Activated naive CD4-positive, alpha-beta T cell treated with anti-CD3 and anti-CD28 coated beads for 36 hours (primary cell): ENCODE measurements at places on chromosomes 4 and X. TPM values are rescaled to one million over a fixed set of nuclear protein-coding genes. Genes with fewer than 3 reads are reported as not detected.

DNA sequence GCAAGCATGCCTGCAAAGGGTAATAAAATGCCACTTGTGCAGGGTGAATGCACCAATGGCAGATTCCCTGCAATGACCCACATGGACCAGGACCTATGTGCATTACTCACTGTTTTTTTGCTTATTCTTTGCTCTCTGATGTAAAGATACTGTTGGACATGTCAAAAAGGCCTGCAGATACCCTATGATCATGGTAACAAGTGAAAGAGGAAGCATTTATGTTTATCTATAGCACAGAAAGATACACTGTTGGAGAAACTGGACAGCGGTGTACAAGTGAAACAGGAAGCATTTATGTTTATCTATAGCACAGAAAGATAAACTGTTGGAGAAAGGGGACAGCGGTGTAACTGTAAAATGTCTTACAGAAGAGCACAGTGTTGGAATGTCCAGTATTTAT lies 127.5 kb downstream of the PAPSS1 start:
- no peak for DNase-seq
- H3K36me3 ChIP-seq, result peaks cover 1% of the 10 kb centered on the region
- peaks cover 10% of the 10 kb centered on the region for H3K27me3 ChIP-seq
- no peaks in the 10 kb centered on the region for H3K4me1 ChIP-seq

DNA sequence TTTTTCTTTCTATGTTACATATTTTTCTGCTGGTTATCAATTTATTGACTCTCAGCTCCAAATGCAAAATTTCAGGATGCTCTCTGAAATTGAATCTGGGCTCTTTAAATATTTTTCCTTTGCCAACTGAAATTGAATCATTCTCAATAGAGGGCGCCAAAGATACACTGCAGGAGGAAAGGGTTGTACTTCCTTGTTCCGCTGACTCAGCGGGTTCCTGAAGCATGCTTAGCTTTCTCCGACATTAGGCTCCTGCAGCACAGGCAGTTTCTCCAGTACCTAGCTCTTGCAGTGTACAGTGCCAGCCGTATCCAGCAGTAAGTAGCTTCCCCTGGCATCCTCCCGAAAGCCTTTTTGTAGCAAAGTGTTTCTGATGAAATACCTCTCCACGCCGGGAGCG lies 28.8 kb upstream of the CFAP47 start:
- no peak overlapping the region for H3K4me3 ChIP-seq
- no peak overlapping the region for H3K27ac ChIP-seq
- peak; percentile 11 for DNase-seq
- H3K27me3 ChIP-seq, result no peaks in the 10 kb centered on the region

DNA sequence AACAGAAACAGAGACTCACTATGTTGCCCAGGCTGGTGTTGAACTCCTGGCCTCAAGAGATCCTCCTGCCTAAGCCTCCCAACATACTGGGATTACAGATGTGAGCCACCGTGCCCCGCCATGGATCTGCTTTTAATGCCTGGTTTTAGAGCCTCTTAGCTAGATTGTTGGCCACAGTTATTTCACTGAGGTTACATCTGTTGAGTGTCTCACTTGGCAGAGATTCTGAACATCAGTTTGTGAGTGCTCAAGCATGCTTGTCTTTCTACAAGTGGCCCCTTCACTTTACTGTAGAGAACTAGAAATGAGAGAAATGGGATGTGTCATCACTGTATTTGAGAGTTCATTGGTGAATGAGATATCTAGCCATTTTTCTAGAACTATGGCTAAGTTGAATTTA lies 218.5 kb downstream of the APBB2 start:
- DNase-seq, result no peak
- H3K27ac ChIP-seq, result no peak overlapping the region
- H3K36me3 ChIP-seq, result no peaks in the 10 kb centered on the region

DNA sequence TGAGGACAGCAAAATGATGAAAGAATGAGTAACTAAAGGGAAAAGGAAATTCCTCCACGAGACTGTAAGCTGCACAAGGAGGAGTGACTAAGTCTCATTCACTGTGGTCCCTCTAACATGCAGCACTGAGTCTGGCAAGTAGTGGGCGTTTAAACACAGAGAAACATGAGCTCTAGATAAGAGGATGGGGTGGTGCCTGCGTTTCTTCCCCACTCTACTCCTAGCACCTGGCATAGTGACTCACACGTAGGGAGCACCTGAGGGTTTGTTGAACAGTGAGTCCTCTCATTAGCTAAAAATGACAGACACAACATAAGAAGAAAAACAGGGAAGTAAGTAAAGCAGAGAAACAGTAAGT lies 105.8 kb upstream of the CBR4 start:
- no peaks in the 10 kb centered on the region for H3K4me1 ChIP-seq
- no peak overlapping the region for H3K4me3 ChIP-seq
- no peaks in the 10 kb centered on the region for H3K36me3 ChIP-seq

GRCh38 chr4:40240040-40240653 lies 43.3 kb downstream of the RHOH start:
- DNase-seq, result no peak
- peaks cover 90% of the 10 kb centered on the region for H3K4me1 ChIP-seq
- peak overlapping the region; percentile 89 for H3K27ac ChIP-seq
- H3K36me3 ChIP-seq, result peaks cover 63% of the 10 kb centered on the region

GRCh38 chrX:117743469-117744251 lies 372.9 kb downstream of the KLHL13 start:
- DNase-seq, result no peak
- no peaks in the 10 kb centered on the region for H3K36me3 ChIP-seq
- H3K4me3 ChIP-seq, result no peak overlapping the region
- H3K27ac ChIP-seq, result no peak overlapping the region

DNA sequence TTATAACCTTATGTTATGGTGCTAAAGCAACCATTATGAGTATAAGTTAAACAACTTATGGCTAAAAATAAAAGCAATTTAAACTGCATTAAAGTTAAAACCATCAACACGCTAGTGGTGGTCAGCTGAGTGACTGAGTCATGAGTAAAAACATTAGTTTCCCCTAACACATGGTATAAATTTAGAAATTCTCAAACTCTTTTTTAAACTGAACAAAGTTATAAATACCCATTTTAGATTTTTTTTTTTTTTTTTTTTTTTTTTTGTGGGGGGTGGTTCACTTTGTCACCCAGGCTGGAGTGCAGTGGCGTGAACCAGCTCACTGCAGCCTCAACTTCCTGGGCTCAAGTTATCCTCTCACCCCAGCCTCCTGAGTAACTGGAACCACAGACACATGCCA lies 5.4 kb upstream of the BBS7 start:
- H3K27ac ChIP-seq, result no peak overlapping the region
- peaks cover 9% of the 10 kb centered on the region for H3K4me1 ChIP-seq
- no peak overlapping the region for H3K4me3 ChIP-seq
- no peaks in the 10 kb centered on the region for H3K36me3 ChIP-seq
- H3K27me3 ChIP-seq, result peaks cover 27% of the 10 kb centered on the region

- no peak overlapping the region for H3K4me3 ChIP-seq
- peaks cover 19% of the 10 kb centered on the region for H3K4me1 ChIP-seq
- H3K36me3 ChIP-seq, result peaks cover 14% of the 10 kb centered on the region
- H3K27ac ChIP-seq, result no peak overlapping the region
- H3K27me3 ChIP-seq, result no peaks in the 10 kb centered on the region
These were observed 15.6 kb downstream of the ALPK1 start for GRCh38 chr4:112312610-112313239.

DNA sequence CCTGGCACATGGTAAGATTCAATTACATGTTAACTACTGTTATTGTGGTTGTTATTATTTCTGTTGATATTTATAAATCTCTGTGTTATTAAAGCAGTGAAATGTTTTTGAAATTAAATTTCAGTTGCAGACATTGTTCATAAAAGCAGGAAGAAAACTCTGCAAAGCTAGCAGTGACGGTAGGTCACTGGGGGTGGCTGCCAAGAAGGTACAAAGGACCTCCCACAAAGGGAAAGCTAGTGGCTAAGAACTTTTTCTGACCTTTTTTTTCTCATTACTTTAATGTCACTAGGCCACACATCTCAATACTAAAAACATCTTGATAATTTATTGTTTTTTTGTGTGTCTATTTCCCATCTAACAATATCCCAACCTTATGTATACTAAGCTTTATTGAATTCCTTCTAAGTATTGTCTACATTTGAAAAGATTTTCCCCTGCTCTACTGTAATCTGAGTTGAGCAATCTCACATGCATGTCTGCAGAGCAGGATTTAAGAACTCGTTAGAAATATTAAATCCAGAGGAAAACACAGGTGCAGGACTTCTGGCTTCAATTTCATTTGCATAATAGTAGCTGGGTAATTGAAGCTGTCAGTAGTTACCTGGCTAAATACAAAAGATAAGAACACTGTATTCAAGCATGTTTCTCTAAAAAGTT lies 197.3 kb downstream of the CFAP299 start:
- no peak for DNase-seq
- no peak overlapping the region for H3K4me3 ChIP-seq
- peaks cover 2% of the 10 kb centered on the region for H3K36me3 ChIP-seq
- peaks cover 2% of the 10 kb centered on the region for H3K4me1 ChIP-seq
- no peak overlapping the region for H3K27ac ChIP-seq
- peaks cover 18% of the 10 kb centered on the region for H3K27me3 ChIP-seq

DNA sequence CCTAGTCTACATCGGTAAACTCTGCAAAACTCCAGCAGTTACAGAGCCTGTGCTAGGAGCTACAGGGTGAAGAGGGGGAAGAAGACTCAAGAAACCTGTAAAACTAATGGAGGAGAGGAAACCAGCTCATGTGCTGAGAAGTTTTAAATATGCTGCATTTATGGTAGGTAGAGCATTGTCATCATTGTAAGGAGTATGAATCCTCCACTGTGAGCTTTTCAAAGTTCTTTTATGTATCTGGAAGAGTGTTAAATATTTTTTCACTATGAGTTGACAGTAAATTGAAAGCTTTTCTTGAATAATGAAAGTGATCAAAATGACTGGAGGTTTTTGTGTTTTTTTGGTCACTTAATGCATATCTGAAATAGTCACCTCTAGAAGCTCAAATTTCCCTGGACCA lies 46.2 kb downstream of the SEPTIN11 start:
- H3K27me3 ChIP-seq, result no peaks in the 10 kb centered on the region
- H3K27ac ChIP-seq, result no peak overlapping the region
- no peak overlapping the region for H3K4me3 ChIP-seq
- H3K36me3 ChIP-seq, result peaks cover 10% of the 10 kb centered on the region
- DNase-seq, result no peak

DNA sequence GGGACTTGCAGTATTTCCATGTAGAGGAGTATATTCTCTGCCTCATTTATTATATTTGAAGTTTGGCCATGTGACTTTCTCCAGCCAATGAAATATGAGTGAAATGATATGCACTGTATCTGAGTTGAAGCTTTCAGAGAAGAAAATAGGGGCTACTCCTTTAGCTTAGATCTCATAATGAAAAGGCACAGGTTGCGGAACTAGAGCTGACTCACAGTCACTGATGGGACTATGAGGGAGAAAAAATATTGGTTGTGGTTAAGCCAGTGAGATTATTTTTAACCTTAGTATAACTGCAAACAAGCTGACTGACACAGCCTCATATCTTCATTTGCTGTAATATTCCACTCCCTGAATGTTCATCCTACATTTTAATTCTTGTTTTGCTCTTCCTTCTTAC lies 1104.3 kb downstream of the RPA4 start:
- H3K4me3 ChIP-seq, result no peak overlapping the region
- no peak for DNase-seq
- no peak overlapping the region for H3K27ac ChIP-seq
- H3K27me3 ChIP-seq, result no peaks in the 10 kb centered on the region
- H3K4me1 ChIP-seq, result no peaks in the 10 kb centered on the region

GRCh38 chr4:117489107-117489506 lies 403.7 kb upstream of the TRAM1L1 start:
- H3K4me3 ChIP-seq, result no peak overlapping the region
- no peak overlapping the region for H3K27ac ChIP-seq
- no peaks in the 10 kb centered on the region for H3K4me1 ChIP-seq
- no peaks in the 10 kb centered on the region for H3K36me3 ChIP-seq
- DNase-seq, result no peak
- H3K27me3 ChIP-seq, result no peaks in the 10 kb centered on the region

GRCh38 chr4:8341691-8342090 lies 72.1 kb downstream of the HTRA3 start:
- no peaks in the 10 kb centered on the region for H3K36me3 ChIP-seq
- DNase-seq, result no peak
- H3K27me3 ChIP-seq, result no peaks in the 10 kb centered on the region
- H3K4me1 ChIP-seq, result no peaks in the 10 kb centered on the region
- H3K4me3 ChIP-seq, result no peak overlapping the region
- H3K27ac ChIP-seq, result no peak overlapping the region

DNA sequence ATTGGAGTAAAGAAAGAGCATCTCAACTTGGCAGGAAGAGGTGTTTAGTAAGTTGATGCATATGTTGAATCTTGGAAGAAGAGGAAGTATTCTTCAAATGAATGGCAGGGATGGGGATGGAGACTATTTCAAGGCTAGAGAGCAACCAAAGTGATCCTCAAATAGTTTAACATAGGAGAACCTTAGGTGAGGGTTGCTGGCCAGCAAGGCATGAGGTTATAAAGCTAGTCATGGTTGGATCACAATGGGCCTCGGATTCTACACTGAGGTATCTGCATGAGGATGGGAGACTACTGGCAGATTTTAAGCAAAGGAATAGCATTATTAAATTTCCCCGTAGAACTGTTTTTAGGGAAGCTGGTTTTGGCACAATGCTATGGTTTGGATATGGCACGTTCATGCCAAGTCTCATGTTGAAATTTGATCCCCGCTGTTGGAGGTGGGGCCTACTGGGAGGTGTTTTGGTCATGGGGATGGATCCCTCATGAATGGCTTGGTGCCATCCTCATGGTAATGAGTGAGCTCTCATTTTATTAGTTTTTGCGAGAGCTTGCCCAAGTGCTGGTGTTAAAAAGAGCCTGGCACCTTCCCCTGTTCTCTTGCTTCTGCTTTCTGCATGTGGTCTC lies 41.9 kb upstream of the ETNPPL start:
- no peaks in the 10 kb centered on the region for H3K36me3 ChIP-seq
- H3K27me3 ChIP-seq, result peaks cover 6% of the 10 kb centered on the region
- DNase-seq, result no peak
- no peaks in the 10 kb centered on the region for H3K4me1 ChIP-seq

The ZNF141 gene
- total RNA-seq, result 23.2 TPM

The SLC16A2 gene
- 0.30 TPM for total RNA-seq

The VCX gene
- total RNA-seq, result not detected

The DNAAF6 gene
- not detected for total RNA-seq

The RPA4 gene
- 0.37 TPM for total RNA-seq

The CSN1S1 gene
- total RNA-seq, result not detected

The TRMT10A gene
- 8.8 TPM for total RNA-seq

The ADGRL3 gene
- not detected for total RNA-seq
